A549 treated with CpdA at 1 μM for 4 hours (cell line): ENCODE measurements at places on chromosomes 7 and 10. TPM values are rescaled to one million over a fixed set of nuclear protein-coding genes. Genes with fewer than 3 reads are reported as not detected.

VSTM4 gene
- 0.34 to 0.54 TPM (median 0.39 TPM) in 5 replicates for total RNA-seq

PAX4 gene
- total RNA-seq: not detected in 5 replicates

RTKN2 gene
- total RNA-seq: 0.79 to 1.4 TPM (median 0.89 TPM) in 5 replicates

HOXA9 gene
- total RNA-seq: 0.45 to 1.3 TPM (median 0.73 TPM) in 5 replicates

MRPL32 gene
- 71.7 to 91.4 TPM (median 78.2 TPM) in 5 replicates for total RNA-seq

MYO1G gene
- 0.09 to 0.12 TPM (median 0.11 TPM) in 5 replicates for total RNA-seq

CH25H gene
- total RNA-seq: 0.03 to 0.13 TPM (median 0.09 TPM) in 3 of 5 replicates, not detected in the others

SMKR1 gene
- total RNA-seq: 7.1 to 14.0 TPM (median 12.9 TPM) in 5 replicates

PDE1C gene
- 4.3 to 6.2 TPM (median 5.6 TPM) in 5 replicates for total RNA-seq

WDR37 gene
- 7.5 to 8.7 TPM (median 8.1 TPM) in 5 replicates for total RNA-seq

HOXA11 gene
- 0.50 to 0.77 TPM (median 0.68 TPM) in 5 replicates for total RNA-seq

EPHA1 gene
- total RNA-seq: not detected in 5 replicates

ANKRD22 gene
- 0.30 to 0.62 TPM (median 0.39 TPM) in 5 replicates for total RNA-seq

TNKS2 gene
- 16.6 to 23.6 TPM (median 19.9 TPM) in 5 replicates for total RNA-seq

FOXP2 gene
- total RNA-seq: not detected in 5 replicates

PAPOLB gene
- not detected in 5 replicates for total RNA-seq

KNDC1 gene
- 0.82 to 2.5 TPM (median 2.1 TPM) in 5 replicates for total RNA-seq

CSGALNACT2 gene
- 13.8 to 20.8 TPM (median 15.3 TPM) in 5 replicates for total RNA-seq
